ENCODE measurements at places on chromosomes 6 and 20.

DNA sequence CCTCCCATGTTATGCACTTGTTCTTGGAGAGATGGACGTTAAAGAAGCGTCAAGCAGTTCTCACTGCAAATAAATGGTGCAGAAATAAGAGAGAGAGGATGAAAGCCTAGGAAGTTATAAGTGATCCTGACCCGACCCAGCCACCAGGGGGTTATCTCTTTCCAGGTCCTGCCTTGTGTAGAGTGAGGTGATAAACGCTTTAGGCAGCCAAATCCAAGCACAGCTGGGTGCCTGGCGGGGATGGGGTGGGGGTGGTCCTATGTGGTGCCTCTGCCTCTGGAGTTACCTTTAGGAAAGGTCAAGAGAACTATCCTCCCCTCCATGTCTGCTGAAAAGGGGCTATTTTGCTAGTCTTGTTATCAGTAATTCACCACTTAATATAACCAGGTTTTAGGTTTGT, 9.2 kb upstream of the TFAP2A start:
- no peak for DNase-seq

- no peak for DNase-seq
Measured at GRCh38 chr6:47221565-47221964, 88.1 kb downstream of the TNFRSF21 start.

GRCh38 chr20:49479785-49480184, 2.7 kb downstream of the KCNB1 start:
- no peak for DNase-seq

- no peak for DNase-seq
Measured at GRCh38 chr6:24919056-24919892, 16.5 kb downstream of the RIPOR2 start.

GRCh38 chr6:105102186-105102585, 77.6 kb downstream of the POPDC3 start:
- no peak for DNase-seq
